ENCODE measurements at places on chromosomes 12 and 14.

GRCh38 chr14:103281496-103282231 lies 52.4 kb upstream of the EIF5 start:
- DNase-seq: no peak

- DNase-seq: no peak
Measured at GRCh38 chr12:101097829-101098580, 112.0 kb downstream of the SLC5A8 start.

DNA sequence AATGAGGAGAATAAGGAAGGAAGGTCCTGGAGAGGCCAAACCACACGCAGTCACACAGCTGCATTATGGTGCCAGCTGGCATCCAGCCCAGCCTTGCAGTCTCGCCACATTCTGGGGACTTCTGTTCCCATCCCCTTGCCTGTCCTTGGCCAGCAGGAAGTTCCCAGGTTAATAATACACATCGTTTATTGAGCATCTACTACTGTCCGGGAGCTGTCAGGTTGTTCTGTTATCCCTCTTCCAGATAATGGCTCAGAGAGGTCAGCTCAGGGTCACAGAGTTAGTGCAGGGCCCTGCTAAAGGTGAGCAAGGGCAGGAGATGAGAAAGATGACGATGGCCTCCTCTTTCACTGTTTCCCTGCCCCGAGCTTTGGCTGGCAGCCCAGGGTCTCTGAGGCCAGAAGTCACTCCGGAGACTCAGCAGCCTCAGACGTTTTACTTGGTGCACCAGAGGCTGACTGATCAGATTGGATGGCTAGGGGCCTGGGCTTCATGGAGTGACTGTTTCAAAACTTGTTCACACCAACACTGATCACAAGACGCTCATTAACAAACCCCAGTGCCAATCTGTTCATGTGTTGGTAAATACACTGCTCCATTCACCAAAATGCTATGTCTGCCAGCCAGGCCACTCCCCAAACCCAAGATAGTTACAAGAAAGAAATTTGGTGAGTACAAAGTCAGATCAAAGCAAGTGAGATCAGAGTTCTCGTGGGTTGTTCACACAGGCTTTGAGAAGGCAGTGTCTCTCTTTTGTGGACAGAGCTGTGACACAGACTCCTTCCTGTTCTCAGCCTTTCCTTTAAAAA lies 79.2 kb downstream of the B4GALNT3 start:
- DNase-seq: no peak

DNA sequence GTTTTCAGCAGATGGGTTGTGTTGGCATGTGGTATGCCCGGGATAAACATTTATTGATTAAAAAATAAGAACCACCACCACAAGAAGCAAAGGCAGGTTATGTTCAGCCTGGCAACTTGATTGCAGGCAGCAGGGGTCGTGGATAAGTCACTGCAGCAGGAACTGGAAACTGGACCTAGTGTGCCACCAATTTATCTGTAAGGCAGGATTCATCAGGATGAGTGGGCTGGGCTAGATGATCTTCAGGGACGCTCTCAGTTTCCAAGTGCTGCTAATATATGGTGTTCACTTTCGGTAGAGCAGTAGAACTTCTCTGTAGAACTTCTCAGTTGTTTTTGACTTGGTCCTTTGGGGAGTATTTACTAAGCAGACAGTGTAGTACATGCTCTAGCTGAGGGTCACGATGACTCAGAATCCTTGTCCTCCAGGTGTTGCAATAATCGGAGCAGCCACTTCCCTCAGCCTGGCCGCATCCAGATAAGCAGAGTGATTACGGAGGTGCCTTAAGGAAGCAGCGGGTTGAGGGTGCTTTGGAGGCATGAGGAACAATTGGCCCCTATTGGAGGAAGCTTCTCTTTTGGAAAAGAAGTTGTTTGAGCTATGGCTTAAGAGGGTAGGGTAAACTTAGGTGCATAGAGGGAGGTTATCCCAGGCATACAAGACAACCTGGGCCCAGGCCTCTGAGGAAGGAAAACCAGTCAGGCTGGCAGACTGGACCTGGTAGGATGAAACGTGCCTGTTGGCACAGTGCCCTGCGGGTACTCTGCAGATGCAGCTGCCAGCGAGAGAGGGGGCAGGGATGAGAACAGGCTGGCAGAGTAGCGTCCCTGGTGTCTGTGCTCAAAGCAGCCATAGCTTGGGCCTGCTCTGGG lies 104.0 kb downstream of the GPR135 start:
- no peak for DNase-seq

Data from thoracic aorta (tissue), 2 donors.